Activated naive CD4-positive, alpha-beta T cell treated with anti-CD3 and anti-CD28 coated beads, Interleukin-2, amount 10 ng/mL, durations not matched to agents 7 days and 5 days (primary cell): ENCODE measurements at places on chromosomes 7 and 10.

DNA sequence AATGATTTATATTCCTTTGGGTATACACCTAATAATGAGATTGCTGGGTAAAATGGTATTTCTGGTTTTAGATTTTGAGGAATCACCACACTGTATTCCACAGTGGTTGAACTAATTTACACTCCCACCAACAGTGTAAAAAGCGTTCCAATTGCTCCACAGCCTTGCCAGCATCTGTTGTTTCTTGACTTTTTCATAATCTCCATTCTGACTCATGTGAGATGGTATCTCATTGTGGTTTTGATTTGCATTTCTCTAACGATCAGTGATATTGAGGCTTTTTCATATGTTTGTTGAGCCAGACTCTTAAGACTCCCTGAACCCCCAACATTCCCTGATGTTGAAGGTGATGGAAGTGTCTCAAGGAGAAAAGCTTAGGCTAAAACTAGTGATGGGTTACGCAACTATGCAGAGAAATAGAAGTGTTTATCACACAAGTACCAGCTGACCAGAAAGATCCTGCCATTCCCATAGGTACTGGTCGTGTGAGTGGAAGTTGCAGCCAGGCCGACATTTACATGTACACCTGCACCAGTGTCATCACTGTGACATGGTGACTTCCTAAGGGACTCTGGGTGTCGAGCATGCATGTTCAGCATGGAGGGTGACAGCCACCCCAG lies 711.2 kb upstream of the NRP1 start:
- no peaks in the 10 kb centered on the region for H3K36me3 ChIP-seq
- no peak for DNase-seq
- H3K4me1 ChIP-seq, result no peaks in the 10 kb centered on the region
- H3K27ac ChIP-seq, result no peak overlapping the region

DNA sequence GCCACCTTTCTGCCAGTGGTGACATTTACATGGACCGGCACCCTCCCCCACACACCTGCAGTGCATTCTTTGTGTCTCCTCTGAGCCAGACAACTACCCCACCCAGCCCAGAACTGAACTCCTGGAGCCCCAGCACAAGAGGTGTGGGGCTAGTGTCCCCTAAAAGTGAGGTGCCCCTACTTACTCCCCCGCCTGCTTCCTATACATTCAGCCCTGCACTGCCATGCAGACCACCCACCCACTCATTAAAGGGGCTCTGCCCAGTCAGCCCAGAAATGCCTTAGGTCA lies 1.9 kb downstream of the SAP25 start:
- H3K27me3 ChIP-seq, result peaks cover 31% of the 10 kb centered on the region
- peak overlapping the region; percentile 15 for H3K4me3 ChIP-seq
- peaks cover 47% of the 10 kb centered on the region for H3K4me1 ChIP-seq
- peak overlapping the region; percentile 69 for H3K27ac ChIP-seq

GRCh38 chr7:43054052-43054722 lies 58.3 kb upstream of the HECW1 start:
- H3K27me3 ChIP-seq, result no peaks in the 10 kb centered on the region
- H3K27ac ChIP-seq, result no peak overlapping the region
- H3K4me1 ChIP-seq, result no peaks in the 10 kb centered on the region
- H3K36me3 ChIP-seq, result no peaks in the 10 kb centered on the region

GRCh38 chr10:130234171-130234965 lies 98.2 kb downstream of the GLRX3 start:
- H3K4me3 ChIP-seq, result no peak overlapping the region
- no peak overlapping the region for H3K27ac ChIP-seq
- no peaks in the 10 kb centered on the region for H3K36me3 ChIP-seq
- no peak for DNase-seq
- peaks cover 8% of the 10 kb centered on the region for H3K27me3 ChIP-seq

GRCh38 chr10:33579996-33580395 lies 245.5 kb upstream of the NRP1 start:
- no peaks in the 10 kb centered on the region for H3K27me3 ChIP-seq
- no peaks in the 10 kb centered on the region for H3K4me1 ChIP-seq
- no peak overlapping the region for H3K4me3 ChIP-seq
- no peak overlapping the region for H3K27ac ChIP-seq
- H3K36me3 ChIP-seq, result no peaks in the 10 kb centered on the region
- DNase-seq, result no peak

DNA sequence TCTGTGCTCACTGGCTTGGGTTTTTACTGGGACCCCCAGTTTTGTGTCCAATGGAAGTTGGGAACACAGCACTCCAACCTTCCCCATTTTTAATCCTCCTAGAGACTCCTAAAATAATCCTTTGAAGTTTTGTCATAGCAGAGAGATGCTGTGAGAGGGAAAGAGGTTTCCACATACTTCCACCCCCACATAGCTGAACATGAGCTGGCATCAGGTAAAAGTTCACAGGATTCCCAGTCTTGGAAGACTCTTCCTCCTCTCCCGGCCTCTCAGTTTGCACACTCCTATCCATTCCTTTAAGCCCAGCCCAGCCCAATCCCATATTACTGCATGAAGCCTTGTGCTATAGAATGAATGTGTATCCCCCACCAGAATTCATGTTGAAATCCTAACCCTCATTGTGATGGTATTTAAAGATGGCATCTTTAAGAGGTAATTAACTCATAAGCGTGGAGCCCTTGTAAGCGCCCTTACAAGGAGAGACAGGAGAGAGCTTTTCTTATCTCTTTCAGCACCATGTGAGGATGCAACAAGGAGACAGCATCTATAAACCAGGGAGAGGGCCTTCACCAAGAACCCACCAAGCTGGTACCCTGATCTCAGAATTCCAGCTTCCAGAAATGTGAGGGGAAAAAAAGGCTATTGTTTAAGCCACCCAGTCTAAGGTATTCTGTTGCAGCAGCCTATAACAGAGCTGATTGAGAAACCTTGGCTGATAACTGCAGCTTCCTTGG lies 22.4 kb downstream of the GRM8 start:
- peaks cover 23% of the 10 kb centered on the region for H3K27me3 ChIP-seq
- H3K36me3 ChIP-seq, result no peaks in the 10 kb centered on the region
- H3K27ac ChIP-seq, result no peak overlapping the region
- H3K4me3 ChIP-seq, result no peak overlapping the region
- no peaks in the 10 kb centered on the region for H3K4me1 ChIP-seq

GRCh38 chr7:122343601-122344302 lies 39.2 kb upstream of the FEZF1 start:
- no peak overlapping the region for H3K4me3 ChIP-seq
- no peaks in the 10 kb centered on the region for H3K36me3 ChIP-seq
- DNase-seq, result no peak
- no peak overlapping the region for H3K27ac ChIP-seq

- H3K4me1 ChIP-seq, result no peaks in the 10 kb centered on the region
- H3K4me3 ChIP-seq, result no peak overlapping the region
- DNase-seq, result no peak
- no peak overlapping the region for H3K27ac ChIP-seq
- H3K27me3 ChIP-seq, result no peaks in the 10 kb centered on the region
- H3K36me3 ChIP-seq, result peaks cover under 1% of the 10 kb centered on the region
Observed at GRCh38 chr10:48399551-48399950, 93.1 kb downstream of the MAPK8 start.

DNA sequence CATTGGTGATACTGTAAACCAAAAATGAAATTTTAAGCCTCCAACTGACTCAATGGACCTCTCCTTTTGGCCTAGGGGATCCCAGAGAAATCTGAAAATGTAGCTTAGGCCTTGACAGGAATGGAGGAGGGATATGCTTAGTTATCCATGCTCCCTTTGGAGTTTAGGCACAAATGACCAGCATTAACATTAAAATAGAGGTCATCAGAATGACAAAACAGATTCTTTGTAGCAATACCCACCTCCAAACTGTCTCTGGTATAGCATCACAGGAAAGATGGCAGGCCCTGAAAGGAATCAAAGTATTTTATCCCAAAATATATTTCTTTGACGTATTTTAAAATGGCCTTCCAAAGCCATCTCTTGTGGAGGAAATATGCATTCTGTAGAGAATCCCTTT lies 39.1 kb upstream of the LRRN3 start:
- H3K27me3 ChIP-seq, result no peaks in the 10 kb centered on the region
- no peak overlapping the region for H3K27ac ChIP-seq
- peaks cover 6% of the 10 kb centered on the region for H3K36me3 ChIP-seq
- peaks cover 18% of the 10 kb centered on the region for H3K4me1 ChIP-seq

DNA sequence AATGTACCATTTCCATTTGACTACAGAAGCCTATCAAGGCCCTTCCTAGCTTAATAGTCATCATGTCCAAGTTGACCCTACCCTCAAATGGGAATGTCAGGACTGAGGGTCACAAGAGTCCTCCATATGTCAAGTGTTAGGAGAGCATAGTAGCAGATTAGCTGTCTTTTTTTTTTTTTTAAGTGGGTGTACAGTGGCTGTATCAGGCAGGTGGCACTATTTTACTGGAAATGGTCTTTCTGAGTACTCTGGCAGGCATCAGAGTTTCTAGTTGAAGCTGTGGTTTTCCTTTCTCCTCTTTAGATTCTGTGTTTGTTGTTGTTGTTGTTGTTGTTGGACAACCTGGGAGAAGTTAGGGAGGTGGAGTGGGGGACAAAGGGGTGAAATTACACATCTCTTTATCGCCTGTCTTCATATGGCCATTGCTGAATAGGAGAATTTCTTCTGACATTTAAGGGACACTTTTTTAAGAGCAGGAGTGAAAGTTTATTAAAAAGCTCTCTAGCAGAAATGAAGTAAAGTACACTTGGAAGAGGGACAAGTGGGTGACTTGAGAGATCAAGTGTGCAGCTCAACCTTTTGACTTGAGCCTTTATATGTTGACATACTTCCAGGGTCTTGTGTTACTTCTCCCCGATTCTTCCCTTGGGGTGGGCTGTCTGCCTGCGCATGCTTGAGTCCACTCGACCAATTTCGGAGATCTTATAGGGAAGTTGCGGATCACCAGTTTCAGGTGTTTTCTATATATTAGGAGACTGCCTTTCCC lies 104.1 kb upstream of the FOXP2 start:
- H3K4me1 ChIP-seq, result no peaks in the 10 kb centered on the region
- H3K36me3 ChIP-seq, result no peaks in the 10 kb centered on the region
- H3K27ac ChIP-seq, result no peak overlapping the region

- DNase-seq, result no peak
Observed at GRCh38 chr7:47427051-47427643, 154.8 kb downstream of the TNS3 start.

- no peak for DNase-seq
- H3K27ac ChIP-seq, result no peak overlapping the region
- H3K4me1 ChIP-seq, result peaks cover 25% of the 10 kb centered on the region
Observed at GRCh38 chr10:88493691-88494483, 89.2 kb downstream of the RNLS start.

- no peak overlapping the region for H3K27ac ChIP-seq
- DNase-seq, result no peak
- H3K27me3 ChIP-seq, result no peaks in the 10 kb centered on the region
- H3K4me1 ChIP-seq, result no peaks in the 10 kb centered on the region
Observed at GRCh38 chr7:12741951-12742575, 54.6 kb downstream of the ARL4A start.

DNA sequence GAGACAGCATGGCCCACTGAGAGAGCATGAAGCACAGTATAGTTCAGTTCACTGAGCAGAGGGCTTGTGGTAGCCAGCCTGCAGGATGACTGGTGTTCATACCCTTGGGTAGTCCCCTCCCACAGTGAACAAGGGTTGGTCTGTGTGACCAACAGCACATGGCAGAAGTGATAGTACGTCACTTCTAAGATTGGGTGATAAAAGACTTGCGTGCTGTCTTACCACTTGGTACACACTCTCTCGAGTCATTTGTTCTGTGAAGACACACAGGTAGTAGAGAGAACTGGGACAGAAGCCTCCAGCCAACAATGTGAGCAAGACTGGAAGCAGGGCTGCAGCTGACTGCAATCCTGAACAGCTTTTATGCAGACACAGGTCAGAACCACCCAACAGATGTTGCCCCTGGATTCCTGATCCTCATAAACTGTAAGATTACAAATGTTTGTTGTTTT lies 14.6 kb downstream of the EPC1 start:
- H3K4me1 ChIP-seq, result peaks cover 80% of the 10 kb centered on the region
- H3K4me3 ChIP-seq, result peak overlapping the region; percentile 20
- H3K27ac ChIP-seq, result peak overlapping the region; percentile 83

GRCh38 chr7:112788778-112789343 lies 1.3 kb downstream of the TMEM168 start:
- peak overlapping the region; percentile 77 for H3K27ac ChIP-seq
- no peak for DNase-seq
- H3K27me3 ChIP-seq, result no peaks in the 10 kb centered on the region
- H3K4me3 ChIP-seq, result peak overlapping the region; percentile 93

GRCh38 chr10:26624006-26624405 lies 73.5 kb upstream of the PDSS1 start:
- no peaks in the 10 kb centered on the region for H3K36me3 ChIP-seq
- no peak overlapping the region for H3K4me3 ChIP-seq
- H3K4me1 ChIP-seq, result peaks cover 6% of the 10 kb centered on the region
- H3K27ac ChIP-seq, result no peak overlapping the region
- DNase-seq, result no peak

- H3K4me3 ChIP-seq, result no peak overlapping the region
- H3K4me1 ChIP-seq, result no peaks in the 10 kb centered on the region
- no peaks in the 10 kb centered on the region for H3K36me3 ChIP-seq
- H3K27me3 ChIP-seq, result no peaks in the 10 kb centered on the region
- H3K27ac ChIP-seq, result no peak overlapping the region
Observed at GRCh38 chr10:61076572-61077114, 132.7 kb upstream of the RHOBTB1 start.

DNA sequence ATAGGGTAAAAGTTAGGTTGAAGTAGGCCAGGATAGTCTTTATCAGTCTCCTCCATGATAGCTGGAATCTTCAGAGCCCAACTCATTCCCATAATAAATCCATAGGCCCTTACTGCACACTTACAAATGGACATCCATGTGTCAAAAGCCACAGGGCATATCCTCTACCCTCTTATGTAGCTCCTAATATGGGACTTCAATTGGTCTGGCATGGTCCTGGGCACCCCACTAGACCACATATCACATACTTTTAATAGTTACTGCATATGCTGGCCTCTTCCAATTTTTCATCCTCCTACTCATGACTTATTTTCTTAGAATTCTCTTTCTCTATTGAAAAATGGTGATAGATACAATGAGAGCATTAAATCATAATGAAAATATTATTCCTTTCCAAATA lies 169.3 kb downstream of the MAGI2 start:
- DNase-seq, result no peak
- no peaks in the 10 kb centered on the region for H3K36me3 ChIP-seq
- H3K4me3 ChIP-seq, result no peak overlapping the region
- no peaks in the 10 kb centered on the region for H3K4me1 ChIP-seq

GRCh38 chr7:110704225-110704624 lies 386.7 kb upstream of the LRRN3 start:
- no peak overlapping the region for H3K4me3 ChIP-seq
- H3K27me3 ChIP-seq, result no peaks in the 10 kb centered on the region
- no peaks in the 10 kb centered on the region for H3K4me1 ChIP-seq
- no peak overlapping the region for H3K27ac ChIP-seq
- no peak for DNase-seq

GRCh38 chr10:680146-680545 lies 9.3 kb downstream of the DIP2C start:
- peaks cover 4% of the 10 kb centered on the region for H3K27me3 ChIP-seq
- H3K4me1 ChIP-seq, result no peaks in the 10 kb centered on the region
- no peak overlapping the region for H3K27ac ChIP-seq
- H3K4me3 ChIP-seq, result no peak overlapping the region

GRCh38 chr10:11631890-11632587 lies 20.6 kb upstream of the USP6NL start:
- peaks cover 4% of the 10 kb centered on the region for H3K36me3 ChIP-seq
- peaks cover 19% of the 10 kb centered on the region for H3K27me3 ChIP-seq
- H3K27ac ChIP-seq, result peak overlapping the region; percentile 83
- H3K4me1 ChIP-seq, result peaks cover 23% of the 10 kb centered on the region
- peak overlapping the region; percentile 28 for H3K4me3 ChIP-seq
